Activated CD8-positive, alpha-beta memory T cell treated with anti-CD3 and anti-CD28 coated beads, Interleukin-2, amount 50 U/mL, for 4 hours (primary cell): ENCODE measurements at places on chromosomes 12 and 14.

DNA sequence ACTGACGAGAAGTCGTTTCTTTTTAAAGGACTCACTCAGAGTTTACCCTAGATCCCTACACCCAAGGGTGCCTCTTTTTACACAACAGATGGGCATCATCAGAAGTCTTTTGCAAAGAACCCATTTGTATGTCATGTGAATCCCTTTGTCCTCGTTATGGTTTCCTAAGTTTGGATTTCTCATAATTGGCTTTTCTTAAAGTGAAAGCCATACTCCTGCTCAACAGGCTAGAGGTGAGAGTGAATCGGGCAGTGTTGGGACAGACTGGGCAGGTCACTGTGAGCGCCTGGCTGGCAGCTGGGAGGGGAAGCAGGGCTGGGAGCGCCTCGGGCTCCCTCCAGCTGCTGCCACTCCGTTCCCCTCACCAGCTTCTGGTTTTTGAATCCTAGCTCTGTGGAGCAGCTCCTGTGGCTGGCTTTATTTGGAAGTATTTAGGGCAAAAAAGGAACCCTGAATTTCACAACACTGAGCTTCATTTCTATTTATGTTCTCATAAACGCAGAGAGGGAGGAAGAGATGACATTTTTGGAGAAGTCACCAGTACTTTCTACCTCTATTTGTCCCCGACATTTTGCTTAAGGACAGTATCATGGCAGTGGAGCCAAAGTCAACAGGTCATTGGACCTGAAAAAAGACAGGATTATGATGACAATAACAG lies 63.8 kb upstream of the ACTN1 start:
- no peak for DNase-seq

GRCh38 chr12:46126050-46126727 lies 135.8 kb upstream of the SCAF11 start:
- no peak for DNase-seq

DNA sequence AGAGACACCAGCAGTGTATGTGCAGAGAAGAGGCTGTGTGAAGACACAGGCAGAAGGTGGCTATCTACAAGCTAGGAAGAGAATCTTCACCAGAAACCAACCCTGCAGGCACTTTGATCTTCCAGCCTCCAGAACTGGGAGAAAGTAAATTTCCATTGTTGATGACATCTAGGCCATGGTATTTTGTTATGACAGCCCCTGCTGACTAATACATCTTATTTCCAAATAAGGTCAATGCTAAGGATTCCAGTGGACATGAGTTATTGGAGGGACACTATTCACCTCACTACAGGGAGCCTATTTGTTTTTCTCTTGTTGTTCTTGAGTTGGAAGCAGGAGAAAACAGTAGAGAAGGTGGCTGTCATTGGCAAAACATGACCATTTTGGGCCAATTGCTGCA lies 88.5 kb upstream of the RIN3 start:
- no peak for DNase-seq

DNA sequence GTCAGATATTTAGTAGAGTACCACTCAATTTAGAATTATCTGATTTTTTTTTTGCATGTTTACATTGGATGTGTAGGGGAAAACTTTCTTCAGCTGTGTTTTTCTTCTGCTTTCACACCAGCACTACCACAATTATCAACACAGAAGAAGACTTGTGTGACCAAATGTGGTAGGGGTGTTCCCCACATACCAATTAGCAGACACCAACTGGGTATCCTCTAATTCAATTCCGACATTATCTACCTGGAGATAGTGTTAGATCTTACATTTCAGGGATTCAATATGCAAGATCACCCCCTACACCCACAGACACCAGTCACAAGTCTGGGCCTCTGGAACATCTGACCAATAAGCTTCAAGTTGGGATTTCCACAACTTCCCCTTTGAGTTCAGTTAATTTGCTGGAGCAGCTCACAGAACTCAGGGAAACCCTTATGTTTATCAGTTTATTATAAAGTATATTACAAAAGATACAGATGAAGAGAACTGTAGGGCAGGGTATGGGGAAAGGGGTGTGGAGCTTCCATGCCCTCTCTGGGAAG lies 4.1 kb upstream of the KLRG1 start:
- DNase-seq = no peak

- no peak for DNase-seq
Measured at GRCh38 chr12:112305951-112306350, 76.3 kb downstream of the HECTD4 start.

DNA sequence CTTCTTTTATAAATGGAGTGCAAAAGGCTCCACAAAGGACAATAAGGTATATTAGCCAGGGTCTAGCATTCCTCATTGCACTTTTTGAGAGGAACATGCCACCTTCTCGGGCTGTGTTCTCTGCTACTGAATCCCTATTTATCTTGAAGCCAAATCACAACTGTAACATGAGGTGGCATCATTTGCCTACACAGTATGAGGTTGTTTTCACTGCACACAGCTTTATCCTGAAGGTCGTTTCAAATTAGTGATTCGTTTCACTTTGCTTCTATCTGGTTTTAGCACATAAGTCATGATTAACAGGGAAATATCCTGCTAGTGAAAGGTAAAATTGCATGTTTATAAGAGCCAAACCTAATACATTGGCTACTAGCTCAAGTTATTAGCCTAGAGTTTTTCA lies 153.8 kb downstream of the SLC35F4 start:
- DNase-seq = no peak

DNA sequence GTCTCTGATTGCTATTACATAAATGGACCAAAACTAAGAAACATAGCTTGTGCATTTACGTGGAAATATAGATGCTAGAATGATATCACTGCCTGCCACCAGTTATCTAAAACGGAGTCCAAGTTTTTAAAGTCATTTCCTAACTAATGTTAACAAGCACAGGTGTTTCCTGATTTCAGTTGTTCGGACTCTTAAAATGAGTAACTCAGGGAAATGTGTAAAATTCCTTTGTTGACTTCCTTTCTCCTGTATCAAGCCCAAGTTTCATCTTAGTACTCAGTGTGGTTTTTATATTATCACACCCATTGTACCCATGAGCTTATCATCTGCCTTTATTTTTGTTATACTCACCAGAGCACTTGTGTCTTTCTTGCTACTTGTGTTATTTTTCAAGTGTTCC lies 13.2 kb upstream of the PRKCH start:
- DNase-seq = no peak

- no peak for DNase-seq
Measured at GRCh38 chr14:50756300-50756699, 74.7 kb downstream of the NIN start.

- no peak for DNase-seq
Measured at GRCh38 chr14:72774141-72774540, 119.8 kb downstream of the DPF3 start.

- DNase-seq = no peak
Measured at GRCh38 chr12:126347421-126347820, 1282.2 kb downstream of the AACS start.

GRCh38 chr12:98399532-98399931 lies 115.9 kb upstream of the TMPO start:
- peak; percentile 64 for DNase-seq

- DNase-seq = no peak
Measured at GRCh38 chr12:42338280-42338679, 12.3 kb downstream of the PPHLN1 start.

GRCh38 chr12:66648033-66648735 lies 30.7 kb downstream of the GRIP1 start:
- no peak for DNase-seq

DNA sequence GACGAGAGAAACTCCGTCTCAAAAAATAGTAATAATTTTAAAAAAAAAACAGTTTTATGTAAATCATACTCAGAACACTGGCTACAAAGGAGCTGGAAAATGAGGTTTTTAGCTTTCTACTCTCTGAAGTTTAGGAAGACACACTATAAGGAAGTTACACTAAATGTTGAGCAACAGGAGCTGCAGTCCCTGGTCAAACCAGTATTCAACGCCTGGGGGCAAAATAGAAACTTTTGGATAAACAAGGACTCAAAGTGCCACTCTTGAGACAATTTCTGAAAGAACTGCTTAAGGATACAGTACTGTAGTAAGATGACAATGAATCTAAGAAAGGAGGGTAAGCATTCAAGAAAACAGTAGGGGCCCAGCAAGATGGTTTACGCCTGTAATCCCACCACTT lies 29.3 kb downstream of the ACTR6 start:
- no peak for DNase-seq

GRCh38 chr12:697481-697880 lies 34.2 kb upstream of the NINJ2 start:
- DNase-seq = no peak

GRCh38 chr12:71636704-71637115 lies 26.9 kb downstream of the ZFC3H1 start:
- no peak for DNase-seq

- DNase-seq = peak; percentile 21
Measured at GRCh38 chr12:25241167-25242020, 9.3 kb downstream of the KRAS start.

GRCh38 chr12:127898616-127899015 lies 368.4 kb upstream of the TMEM132C start:
- no peak for DNase-seq

GRCh38 chr12:113664224-113664681 lies 192.6 kb upstream of the LHX5 start:
- no peak for DNase-seq

DNA sequence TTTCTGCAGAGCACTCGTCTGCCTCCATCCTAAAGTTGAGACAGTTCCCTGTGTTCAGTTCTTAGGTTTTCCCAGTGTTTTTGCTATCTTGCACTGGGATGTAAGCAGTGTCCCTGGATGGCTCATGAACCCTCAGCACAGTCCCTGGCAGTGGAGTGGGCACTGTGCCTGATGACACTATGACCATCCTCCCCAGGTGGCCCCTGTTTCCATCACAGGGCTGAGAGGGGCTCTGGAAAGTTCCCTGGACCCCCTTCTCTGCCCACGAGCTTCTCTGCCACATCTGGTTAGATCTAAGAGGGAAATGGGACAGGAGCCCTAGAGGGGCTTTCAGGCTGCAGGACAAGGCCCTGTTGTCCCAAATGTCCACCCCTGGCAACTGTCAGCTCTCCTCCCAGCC lies 249.8 kb upstream of the SFSWAP start:
- DNase-seq = no peak

- DNase-seq = no peak
Measured at GRCh38 chr12:3661028-3661427, 91.9 kb downstream of the CRACR2A start.

DNA sequence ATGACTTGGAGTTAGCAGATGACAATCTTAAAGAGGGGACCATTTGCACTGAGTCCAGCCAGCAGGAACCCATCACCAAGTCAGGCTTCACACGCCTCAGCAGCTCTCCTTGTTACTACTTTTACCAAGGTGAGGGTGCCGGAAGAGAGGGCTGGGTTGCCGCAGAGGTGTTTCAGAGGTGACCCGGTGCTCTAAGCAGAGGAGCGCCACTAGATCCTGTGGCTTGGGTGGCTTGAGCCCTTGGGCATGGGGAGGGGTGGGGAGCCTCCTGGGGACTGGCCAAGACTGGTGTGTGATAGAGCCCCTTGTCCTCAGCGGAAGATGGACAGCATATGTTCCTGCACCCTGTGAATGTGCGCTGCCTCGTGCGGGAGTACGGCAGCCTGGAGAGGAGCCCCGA lies 17.7 kb downstream of the POP5 start:
- DNase-seq = no peak

DNA sequence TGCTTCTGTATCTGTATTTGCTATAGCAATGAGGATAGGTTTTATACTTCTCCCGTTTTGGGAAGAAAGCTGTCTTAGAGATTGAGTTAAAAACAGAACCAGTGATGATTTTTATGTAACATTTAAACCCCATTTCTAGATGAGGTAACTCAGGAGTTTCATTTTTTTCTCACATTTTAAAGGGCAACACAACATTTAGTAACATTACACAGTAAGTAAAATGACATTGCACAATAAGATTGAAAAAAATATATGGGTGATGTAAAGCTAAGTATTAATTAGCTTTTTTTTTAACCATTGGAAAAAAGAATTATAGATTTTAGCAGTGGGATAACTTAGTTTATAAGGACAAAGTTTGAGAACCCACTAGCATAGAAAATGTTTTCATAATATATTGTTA lies 25.2 kb upstream of the SCFD1 start:
- DNase-seq = no peak

- no peak for DNase-seq
Measured at GRCh38 chr12:64713376-64713775, 45.8 kb downstream of the GNS start.
